Anterior cingulate cortex (tissue), 58 donors: ENCODE measurements at places on chromosomes 1 and 21.

DNA sequence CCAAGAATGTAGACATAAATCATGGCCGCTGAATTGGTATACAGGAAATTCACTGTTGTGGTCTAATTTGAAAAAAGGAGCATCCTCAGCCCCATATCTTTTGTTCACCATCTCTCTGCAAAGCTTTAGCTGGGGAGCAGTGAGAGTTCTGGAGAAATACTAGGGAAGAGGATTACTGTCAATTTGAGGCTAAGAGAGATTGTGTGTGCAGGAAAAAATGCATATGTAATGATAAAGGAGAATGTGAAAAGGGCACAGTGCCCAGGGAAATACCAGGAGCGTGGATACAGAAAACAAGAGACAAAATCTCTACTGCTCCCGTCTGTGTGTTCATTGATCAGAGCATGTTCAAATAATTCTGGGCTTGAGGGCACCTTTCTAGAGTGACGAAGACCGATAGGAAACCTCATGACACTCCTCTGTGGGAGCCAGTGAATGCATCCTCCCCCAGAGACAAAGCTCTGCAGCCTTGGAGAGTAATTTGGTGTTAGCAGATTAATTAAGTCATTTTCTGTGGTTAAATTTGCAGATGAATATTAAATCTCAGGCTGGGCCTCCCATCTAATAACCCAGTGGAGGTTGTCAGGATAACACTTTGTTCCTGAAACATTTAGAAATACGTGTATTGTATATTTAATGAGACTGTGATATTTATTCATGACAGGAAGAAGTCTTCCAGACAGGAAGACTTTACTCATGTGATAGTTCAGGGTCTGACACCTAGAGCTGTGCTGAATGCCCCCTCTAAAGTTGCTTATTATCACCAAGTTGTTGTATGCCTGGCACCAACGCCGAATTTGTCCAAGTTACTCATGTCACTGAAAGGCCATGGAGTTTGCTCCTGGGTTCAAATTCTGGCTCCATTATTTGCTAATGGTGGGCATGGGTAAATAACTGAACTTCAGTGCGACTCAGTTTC is 287.3 kb upstream of the SGIP1 start:
- no peak for DNase-seq

DNA sequence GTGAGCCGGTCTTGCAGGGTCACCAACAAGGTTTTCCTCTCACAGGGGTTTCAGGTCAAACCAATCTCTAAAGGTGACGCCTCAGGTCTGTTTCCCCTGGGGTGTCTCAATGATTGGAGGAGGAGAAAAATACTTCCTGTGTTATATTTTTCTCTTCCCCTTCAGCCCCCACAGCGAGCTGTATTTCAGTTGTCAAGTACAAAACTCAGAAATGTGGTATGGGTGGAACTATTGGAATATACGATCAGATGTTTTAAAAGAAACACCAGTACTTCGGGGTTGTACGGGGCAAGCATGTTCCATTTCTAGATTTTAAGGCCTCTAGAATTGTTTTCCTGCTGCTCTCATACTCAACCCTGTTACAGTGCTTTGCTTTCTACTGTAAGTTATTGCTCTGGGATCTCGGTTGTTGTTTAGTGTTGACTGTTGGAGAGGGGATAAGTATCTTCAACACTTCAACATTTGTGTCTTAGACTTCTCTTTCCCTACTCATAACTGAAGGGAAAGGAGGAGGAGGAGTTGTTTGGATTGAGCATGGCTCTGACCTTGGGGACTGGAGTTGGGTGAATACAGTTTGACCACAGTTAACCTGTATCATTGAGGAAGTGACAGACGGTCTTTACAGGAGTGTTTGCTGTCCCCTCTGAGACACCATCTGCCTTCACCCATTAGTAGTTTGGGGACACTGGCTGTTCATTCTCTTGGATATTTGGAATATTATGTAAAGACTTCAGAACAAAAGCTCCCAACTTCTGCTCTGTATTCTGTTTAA is 2.0 kb downstream of the MAPKAPK2 start:
- no peak for DNase-seq

DNA sequence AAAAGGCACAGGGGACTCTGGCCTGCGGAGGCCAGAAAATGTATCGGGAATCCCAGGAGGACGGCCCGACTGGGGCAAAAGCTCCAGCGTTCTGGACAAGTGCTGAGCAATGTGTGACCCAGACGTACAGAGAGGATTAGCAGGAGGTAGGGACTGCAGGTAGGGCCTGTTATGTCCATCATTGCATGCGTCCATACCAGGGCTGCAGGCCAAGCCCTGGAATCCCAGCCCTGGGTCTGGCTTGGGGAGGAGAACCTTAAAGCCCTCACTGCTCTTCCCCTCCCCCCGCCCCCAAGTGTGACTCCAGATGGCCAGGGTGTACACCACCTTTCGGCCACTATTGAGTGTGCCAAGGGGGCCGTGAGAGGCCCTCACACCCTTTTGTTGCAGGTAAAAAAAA is 2.0 kb downstream of the RNF207 start:
- DNase-seq = no peak

DNA sequence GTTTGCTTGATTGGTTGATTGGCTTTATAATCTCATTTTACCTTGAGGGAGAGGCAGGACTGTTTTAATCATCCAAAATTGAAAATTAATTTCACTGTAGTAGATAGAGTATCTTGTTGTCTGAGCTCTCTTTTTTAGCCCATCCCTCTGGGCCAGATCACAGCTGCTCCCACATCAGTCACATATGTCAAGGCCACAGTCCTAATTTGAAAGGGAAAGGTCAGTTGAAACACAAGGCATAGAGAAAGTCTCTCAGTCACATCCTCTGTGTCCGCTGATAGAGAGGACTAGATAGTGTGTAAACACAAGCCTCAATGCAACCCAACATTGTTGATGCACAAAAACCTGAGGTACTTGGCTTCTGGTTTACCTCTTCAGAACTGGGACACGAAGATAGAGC is 6.8 kb downstream of the C1orf74 start:
- DNase-seq = no peak

DNA sequence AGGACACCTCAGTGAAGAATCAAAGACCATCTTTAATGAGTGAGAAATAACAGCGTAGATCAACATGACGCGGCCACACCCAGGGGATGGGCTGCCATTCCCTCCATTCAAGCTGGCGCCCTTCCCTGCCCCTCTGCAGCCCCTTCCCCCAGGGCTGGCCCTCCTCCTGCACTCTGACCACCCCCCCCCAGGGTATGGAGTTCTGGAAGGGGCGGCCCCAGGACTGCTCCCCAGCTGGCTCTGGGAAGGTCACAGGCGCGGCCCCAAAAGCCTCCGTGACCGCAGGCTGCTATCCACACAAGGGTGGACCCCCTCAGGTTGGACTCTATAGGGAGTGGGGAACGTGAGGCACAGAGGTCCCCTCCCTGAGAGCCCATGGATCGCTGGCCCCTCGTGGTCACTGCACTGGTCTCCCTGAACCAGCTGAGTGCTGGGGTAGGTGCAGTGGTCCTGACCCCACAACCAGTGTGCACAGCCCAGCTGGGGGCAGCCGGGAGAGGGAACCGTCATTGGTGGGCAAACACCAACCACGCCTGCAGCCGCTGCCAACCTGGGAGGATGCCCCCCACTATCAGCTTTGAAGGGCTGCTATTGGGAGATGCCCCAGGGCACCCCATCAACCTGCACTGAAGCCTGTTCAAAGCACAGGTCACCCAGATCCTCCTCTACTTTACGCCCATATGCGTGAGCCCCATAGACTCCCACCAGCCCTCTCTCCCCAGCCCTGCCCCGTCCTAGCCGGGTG is 16.1 kb upstream of the GPR153 start:
- no peak for DNase-seq

- DNase-seq = no peak
These were observed 648.4 kb downstream of the PLA2G4A start for GRCh38 chr1:187477103-187477502.

DNA sequence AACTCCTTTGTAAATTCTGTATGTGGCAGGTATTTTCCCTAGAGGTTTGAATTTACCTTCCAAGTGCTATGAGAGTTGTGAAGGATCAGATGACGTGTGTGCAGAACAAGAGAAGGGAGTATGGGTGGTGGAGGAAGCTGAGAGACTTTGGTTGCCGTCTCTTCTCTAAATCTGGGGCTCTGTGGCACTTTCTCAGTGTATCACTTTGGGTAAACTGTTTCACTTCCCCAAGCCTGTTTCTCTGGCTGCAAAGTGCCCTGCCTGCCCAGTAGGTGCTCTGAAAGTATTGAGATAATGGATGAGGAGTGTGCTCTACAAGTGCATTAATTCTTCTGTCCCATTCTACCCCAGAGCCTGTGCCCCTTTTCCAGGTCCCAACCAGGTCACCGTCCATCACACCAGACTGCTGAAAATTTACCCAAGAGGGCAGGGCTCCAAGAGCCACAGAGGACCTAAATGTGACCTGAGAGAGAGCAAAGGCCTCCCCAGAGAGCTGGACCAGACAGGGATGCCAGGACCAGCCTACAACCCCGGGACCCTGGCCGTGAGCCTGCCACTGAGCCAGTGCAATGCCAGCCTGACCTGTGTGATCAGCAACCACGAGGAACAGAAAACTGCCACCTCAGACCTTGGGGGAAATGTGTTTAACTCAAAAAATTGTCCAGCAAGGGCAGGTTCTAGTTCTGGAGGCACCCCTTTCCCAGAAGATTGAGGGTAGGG is 131.6 kb upstream of the ETV3 start:
- DNase-seq = no peak

DNA sequence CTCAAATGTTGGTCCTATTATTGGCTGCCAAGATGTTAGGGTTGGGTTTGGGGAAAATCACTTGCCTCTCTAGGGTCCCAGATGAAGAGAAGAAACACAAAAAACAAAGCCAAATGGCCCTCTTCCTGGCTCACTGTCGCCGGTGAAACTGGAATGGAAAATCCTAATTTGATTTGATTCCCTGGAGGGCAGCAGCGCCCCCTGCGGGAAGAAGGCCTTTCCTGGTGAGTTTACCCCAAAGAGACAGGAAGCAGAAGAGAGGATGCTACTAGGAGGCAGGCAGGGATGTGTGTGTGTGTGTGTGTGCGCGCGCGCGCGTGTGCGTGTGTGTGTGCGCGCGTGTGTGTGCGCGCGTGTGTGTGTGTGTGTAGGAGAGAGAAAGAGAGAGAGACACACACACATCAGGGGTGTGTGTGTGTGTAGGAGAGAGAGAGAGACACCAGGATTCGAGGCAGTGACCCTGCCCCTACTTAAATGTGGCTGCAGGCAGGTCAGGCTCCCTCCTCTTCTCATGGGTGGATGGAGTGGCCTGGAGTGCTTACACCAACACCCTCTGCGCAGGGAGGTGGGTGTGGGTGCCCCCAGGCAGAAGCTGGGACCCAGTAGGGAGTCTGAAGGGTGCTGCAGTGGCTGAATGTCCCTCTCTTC is 3.1 kb upstream of the SELENON start:
- DNase-seq = no peak

DNA sequence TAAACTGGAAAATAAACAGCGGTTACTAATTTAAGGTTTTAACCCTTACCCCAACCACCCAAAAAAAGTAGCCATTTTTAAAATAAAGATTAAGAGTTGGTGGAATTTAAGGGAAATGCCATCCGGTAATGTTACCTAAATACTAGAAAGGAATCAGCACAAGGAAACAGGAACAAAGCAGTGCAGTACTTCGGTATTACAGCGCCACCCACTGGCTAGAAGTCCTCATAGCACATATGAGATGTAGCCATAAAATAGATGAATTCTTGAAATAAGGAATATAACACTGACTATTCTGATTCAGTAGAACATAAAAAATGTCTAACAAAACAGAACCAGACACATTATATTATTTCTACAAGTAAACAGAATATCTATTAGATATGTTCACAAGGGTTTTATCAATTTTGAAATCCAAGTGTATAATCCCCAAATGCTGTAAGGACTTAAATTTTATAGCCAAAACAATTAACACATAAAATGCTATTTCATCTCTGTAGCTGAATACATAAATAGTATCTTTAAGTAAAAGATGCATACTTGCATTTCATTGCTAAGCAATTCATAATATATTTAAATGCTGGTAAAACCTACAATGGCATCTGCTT is 58.8 kb downstream of the FRRS1 start:
- peak; percentile 63 for DNase-seq

DNA sequence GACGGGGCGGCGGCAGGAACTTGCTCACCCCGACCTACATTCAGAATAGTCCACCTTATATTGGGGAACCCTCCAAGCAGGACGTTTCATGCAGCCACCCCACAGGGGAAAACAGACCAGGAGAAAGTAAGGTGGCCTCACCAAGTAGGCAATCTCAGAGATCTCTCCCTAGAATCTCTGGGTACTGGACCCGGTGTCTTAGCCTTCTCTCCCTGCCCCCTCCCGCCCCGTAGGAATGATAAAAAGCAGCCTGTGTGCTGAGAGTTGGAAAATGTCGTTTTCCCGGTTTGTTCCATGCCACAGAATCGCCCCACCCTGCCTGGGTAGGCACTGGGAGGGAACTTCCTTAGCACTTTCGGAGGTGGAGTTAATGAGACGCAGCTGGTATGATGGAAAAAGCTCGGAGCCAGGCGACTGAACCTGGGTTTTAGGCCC is 789 bp upstream of the PTPN14 start:
- DNase-seq = no peak

DNA sequence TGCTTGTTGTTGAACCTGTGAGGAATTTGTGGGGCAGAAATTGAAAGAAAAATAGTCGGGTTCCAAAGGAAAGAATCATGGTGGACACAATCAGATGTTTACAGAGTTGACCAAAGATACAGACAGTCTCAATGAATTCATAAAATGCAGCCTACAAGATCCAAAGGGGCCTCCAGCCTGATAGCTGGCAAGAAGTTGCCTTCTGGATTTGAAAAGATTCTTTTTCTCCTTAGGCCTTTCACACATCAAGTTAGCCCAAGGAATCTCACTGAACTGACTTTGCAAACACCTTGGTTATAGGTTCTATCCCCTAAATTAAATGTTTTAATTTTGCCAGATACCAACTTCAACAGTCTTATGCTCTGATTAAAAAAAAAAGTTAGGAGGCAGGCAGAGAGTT is 21.5 kb downstream of the SLAMF1 start:
- no peak for DNase-seq

GRCh38 chr1:55833529-55834091 is 618.4 kb upstream of the USP24 start:
- no peak for DNase-seq
